GM23338 (cell line): ENCODE measurements at places on chromosomes 6 and 20.
A peak's percentile ranks its signal among the peaks of the same experiment; 100 is the strongest.

GRCh38 chr6:103522045-103522444 lies 1337.7 kb downstream of the HACE1 start:
- peak; percentile 48 for DNase-seq

DNA sequence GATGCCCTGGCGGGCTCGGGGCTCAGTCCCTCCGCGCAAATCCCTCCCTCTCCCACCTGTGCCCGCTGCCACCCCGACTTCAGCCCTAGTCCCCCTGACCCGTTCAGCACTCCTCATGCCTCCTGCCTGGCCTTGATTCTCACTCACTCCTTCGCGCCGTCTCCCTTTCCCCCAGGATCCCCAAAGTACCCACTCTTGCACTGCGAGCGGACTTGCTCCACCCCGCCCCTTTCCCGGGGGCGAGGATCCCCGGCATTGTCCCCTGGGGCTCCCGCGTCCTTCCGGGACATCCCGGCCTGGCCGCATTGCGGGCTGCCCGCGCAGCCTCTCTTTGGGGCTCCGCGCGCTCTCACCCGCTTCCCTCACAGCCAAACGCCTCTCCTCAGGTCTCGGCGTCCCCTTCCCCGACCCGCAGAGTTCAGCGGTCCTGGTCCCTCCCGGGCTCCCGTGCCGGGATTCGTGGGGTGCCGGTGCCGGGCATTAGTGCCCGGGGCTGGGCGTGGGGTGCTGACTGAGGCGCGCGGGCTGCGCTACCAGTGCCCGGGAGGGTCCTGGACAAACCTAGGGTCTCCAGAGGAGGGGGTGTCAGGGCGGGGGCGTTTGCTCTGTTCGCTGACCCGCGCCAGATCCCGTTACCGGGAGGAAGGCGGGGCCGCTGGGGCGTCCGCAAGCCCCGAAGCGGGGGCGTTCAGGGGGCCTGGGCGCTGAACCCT lies 45.5 kb upstream of the SUPT3H start:
- peak; percentile 66 for DNase-seq

- DNase-seq: no peak
These were observed 612.2 kb downstream of the HDGFL1 start for GRCh38 chr6:23181356-23182110.

- peak; percentile 24 for DNase-seq
These were observed 102.1 kb downstream of the DLGAP4 start for GRCh38 chr20:36408219-36408618.

- no peak for DNase-seq
These were observed 242.2 kb upstream of the ECI2 start for GRCh38 chr6:4377603-4378002.

- DNase-seq: no peak
These were observed 33.4 kb upstream of the PRELID3B start for GRCh38 chr20:59075934-59076508.

GRCh38 chr6:157376706-157377230 lies 4.2 kb upstream of the ZDHHC14 start:
- DNase-seq: no peak

DNA sequence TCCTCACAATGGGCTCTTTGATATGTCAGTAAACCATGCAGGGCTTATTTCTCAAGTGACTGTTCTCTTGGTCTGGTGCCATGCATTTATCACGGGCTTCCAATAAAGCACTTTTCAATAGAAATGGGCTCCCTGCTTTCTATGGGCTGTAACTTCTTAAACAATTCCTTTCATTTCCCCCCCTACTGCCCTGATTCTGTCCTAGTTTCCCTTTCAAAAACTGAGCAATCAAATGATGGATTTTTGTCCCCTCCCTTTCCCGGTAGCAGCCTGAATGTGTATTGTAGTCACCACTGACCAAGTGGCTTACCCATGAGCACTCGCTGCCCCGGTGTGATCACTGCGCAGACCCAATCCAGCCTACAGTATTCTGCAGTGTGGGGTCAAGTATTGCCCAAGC lies 13.9 kb downstream of the RPS10 start:
- DNase-seq: no peak

DNA sequence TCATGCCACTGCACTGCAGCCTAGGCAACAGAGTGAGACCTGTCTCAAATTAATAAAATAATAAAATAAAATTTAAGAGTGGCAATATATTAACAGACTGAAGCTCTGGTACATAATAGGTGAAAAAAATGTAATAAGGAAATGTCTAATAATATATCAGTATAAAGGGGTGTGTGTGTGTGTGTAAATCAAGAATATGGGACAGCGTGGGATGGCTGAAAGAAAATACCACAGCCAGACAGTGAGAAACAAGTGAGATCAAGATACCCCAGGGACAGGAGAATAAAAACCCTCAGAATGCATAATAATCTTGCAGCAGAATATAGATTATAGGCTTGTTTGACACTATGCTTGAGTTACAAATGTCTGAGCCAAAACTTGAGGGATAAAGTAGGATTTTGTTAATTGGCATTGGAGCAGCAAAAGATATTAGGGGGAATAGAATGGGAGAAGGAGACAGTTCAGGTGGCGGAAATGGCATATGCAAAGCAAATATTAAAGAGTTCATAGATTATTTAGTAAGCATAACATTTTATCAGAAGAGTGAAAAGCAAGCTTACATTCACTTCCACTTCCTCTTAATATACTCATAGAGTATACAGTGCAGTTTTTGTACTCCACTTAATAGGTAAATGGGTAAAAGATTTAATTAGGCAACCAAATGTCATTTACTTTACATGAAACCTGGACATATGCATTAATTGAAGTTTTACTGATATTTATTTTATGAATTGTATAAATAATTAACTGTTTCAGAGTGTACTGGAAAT lies 398.5 kb upstream of the GJE1 start:
- no peak for DNase-seq

- DNase-seq: no peak
These were observed 100.1 kb downstream of the FARS2 start for GRCh38 chr6:5361396-5361795.

DNA sequence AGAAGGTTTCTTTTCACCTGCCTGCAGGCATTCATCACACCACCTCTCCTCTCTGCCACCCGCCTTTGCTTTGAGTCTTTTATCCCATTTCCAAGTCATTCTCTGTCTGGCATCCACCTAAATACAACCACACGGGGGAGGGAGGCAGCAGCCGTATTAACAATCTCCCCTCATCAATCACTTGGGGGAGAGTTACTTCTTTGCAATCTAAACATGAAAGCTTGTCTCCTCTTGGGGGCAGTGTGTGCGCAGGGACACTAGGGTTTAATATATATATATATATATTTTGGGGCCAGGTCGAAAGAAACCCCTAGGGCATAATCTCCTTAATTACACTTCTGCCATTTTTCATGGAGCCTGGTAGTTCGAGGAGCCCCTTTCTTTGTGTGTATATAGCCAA lies 214.5 kb downstream of the TSHZ2 start:
- DNase-seq: peak; percentile 50

- DNase-seq: no peak
These were observed 365.8 kb upstream of the MARCKS start for GRCh38 chr6:113491376-113491775.
